ENCODE measurements at places on chromosomes 2 and 18. TPM values are rescaled to one million over a fixed set of nuclear protein-coding genes. Genes with fewer than 3 reads are reported as not detected.

DNA sequence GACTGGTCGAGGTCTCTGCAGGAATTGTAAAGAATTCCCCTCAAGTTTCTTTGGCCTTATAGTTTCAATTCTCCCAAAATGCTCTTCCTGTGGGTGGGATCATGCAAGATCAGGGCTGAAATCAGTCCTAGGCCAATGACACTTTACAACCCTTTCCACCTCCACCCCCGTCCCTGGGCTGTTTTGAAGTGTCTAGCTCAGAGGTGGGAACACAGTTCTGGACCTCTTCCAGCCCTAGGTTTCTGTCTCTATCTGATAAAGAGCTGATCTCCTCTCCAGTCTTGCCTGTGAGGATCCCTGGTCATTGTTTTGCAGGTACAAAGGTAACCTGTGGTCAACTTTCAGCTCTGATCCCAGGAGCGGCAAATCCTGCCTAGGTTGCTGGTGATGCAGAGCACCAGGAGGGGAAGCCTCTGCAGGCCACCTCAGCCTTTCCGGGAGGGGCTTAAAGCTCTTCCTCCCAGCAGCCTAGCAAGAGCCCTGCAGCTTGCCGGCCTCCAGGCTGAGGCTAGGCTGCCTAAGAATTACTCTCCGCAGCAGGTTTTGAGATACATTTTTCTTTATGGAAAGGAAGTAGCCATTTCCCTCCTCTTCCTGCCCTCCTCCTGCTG lies 69.8 kb upstream of the WIPF1 start:
- no peak for DNase-seq

DNA sequence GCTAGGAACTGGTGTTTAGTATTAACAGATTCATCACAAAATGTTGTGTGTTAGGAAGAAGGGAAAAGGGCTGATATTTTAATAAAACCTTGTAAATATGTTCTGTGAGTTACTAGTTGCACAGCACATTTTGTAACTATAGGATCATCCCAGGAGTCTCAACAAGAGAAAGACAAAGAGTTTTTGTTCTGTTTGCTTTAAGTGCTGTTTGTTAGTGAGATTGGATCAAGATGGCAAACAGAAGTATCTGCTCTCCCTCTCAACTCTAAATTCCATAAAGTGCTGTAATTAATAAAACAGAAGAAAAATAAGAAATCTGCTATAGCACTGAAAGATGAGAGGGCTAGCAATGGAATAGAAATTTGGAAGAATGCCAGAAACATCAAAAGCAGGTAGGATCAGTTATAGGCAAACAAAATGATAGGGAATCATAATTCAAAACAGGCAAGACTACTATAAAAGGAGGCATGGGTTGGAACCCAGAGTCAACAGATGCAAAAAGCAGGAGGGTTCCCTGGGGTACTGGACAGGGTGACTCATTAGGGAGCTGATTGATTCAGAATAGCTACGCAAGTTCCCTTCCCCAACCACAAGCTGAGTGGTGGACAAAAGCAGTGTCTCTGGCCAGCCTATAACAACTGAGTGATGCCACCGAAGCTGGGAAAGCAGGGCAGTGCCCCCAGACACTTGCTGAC lies 75.8 kb downstream of the DYNC1I2 start:
- no peak for DNase-seq

MYO7B gene
- not detected for total RNA-seq

DNA sequence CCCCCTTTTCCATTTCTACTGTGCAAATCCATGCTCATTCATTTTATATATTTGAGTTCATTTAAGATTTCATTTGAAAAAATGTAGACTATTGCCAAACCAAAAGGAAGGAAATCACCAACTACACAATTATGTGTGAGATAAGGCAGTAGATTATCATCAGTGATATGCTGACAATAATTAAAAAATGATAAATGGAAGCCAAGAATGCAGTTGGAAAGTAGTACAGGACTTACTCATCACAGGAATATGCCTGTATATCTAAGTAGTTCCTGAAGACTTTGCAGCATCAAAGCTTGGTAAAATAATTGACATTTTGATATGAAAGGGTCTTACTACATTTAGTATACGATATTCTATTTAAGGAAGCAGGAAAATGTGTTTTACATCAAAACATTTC lies 166.1 kb upstream of the OTX1 start:
- no peak for DNase-seq

SFTPB gene
- not detected for total RNA-seq
